ENCODE measurements at places on chromosomes 12 and 14.

DNA sequence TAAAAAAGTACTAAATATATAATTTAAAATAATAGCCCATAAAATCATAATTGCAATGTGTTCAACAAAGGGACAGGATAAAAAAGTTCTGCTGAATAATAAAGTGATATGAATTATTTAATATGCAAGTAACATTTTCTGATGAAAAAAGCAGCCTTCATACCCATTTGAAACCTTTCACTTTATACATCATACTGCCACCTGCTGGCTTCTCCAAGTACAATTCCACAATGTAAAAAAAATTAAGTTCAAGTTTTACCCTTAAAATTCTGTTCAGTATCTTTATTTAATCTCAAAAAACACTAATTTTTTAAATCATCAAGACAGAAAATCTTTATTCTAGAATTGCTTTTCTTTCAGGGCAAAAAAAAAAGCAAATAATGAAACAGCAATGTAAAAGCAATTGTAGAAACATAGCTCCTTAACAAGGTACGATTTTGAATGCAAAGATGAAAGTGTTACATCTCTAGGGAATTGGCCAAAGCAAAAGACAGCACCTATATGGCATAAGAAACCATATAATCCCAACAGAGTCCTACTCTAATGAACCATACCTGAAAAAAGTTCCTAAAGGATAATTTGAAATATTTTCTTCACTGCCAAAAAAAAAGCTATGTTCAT lies 15.0 kb downstream of the MDM1 start:
- DNase-seq, result no peak

GRCh38 chr14:91870890-91871289 lies 3.6 kb upstream of the TC2N start:
- no peak for DNase-seq

DNA sequence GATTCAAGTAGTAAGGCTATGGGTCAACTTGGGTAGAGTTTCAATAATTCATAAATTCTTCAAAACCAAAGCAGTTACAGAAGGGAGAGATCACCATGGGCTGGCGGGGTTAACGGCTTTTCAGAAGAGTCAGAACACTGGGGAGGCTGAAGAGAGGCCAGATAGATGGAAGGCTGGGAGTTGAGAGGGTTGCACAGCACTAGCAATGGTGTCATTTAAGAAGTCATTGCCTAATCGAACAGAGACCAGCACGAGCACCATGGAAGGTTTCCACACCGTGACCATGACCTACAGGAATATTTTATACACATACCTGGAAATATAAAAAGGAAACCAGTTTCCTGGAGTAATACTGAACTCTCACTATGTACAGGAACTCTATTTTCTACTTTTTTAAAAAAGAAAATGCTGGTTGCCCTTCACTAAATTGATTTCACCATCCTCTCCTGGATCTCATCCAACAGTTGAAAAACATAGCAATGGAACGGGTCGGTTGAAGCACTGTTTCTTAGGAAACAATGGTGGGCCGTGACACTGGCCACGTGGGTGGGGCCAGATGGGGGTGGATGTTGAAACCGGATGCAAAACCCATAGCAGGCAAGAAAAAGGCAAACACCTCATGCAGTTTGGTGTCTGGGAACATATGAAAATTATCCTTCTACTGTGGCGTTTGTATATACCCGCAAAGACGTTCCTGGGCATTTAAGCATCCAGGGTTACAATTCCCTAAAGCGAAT lies 38.0 kb upstream of the RIN3 start:
- DNase-seq, result no peak

- no peak for DNase-seq
These were observed 148.0 kb downstream of the APAF1 start for GRCh38 chr12:98793121-98793520.

DNA sequence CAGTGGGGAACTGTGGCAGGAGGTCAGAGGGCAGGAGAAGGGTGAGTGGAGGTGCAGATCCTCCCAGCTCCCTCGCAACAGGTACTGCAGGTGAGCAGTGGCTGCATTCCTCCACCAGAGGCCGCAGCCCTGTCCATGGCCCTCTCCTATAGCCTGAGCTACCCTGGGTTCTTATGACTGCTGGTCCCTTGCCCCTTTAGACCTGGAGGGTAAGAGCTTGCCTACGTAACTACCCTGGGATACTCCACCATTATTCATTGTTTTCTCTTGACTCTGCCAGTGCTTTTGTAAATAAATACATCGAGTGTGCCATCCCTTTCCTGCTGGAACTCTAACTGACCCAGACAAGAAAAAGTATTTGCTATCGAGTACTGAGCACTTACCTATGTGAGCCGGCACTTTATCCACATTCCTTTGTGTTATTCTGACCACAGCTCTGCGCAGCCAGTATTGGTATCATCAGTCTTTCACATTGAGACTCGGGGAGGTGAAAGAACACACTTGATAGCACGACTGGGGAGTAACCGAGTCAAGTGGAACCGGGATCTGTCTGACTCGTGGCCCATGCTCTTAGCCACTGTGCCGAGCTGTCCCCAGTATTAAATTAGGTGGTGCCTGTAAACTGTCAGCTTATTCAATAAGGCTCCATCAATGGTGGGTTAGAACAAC lies 38.5 kb downstream of the LTBP2 start:
- no peak for DNase-seq

GRCh38 chr14:32724867-32725471 lies 213.7 kb upstream of the NPAS3 start:
- no peak for DNase-seq

DNA sequence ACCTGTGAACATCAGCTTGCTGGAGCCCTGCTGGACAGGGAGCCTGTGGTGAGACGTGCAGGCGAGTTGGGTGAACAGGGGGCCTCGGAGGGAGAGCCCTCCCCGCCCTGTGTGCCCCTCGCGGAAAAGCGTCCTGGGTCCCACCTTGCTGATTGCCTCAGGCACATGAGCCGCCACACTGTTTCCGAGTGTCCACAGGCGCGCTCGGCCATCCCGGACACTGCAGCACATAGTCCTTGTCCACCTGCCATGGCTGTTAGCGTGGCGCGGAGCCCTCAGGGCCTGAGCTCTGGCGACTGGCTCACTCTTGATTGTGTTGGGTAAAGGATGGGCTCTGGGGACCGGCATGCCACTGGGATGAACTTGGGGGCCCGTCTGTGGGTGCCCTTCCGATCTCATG lies 40.0 kb downstream of the PACS2 start:
- no peak for DNase-seq

GRCh38 chr14:66109426-66109825 lies 376.7 kb upstream of the CCDC196 start:
- DNase-seq, result no peak

- no peak for DNase-seq
These were observed 31.3 kb downstream of the PTPRB start for GRCh38 chr12:70605976-70606375.

GRCh38 chr12:91382081-91382543 lies 199.5 kb upstream of the DCN start:
- DNase-seq, result peak; percentile 36

DNA sequence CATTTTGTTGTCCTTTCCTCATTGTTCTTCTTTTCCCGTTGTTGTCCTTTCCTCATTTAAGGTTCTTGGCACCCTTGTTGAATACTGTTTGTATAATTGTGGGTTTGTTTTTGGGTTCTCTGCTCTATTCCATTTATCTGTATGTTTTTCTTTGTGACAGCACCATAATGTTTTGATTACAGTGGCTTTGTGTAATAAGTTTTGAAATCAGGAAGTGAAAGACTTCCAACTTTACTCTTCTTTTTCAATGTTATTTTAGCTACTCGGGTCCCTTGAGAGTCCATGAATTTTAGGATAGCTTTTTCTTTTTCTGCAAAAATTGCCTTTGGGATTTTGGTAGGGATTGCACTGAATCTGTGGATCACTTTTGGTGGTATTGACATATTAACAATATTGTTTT lies 28.1 kb downstream of the ETNK1 start:
- no peak for DNase-seq

DNA sequence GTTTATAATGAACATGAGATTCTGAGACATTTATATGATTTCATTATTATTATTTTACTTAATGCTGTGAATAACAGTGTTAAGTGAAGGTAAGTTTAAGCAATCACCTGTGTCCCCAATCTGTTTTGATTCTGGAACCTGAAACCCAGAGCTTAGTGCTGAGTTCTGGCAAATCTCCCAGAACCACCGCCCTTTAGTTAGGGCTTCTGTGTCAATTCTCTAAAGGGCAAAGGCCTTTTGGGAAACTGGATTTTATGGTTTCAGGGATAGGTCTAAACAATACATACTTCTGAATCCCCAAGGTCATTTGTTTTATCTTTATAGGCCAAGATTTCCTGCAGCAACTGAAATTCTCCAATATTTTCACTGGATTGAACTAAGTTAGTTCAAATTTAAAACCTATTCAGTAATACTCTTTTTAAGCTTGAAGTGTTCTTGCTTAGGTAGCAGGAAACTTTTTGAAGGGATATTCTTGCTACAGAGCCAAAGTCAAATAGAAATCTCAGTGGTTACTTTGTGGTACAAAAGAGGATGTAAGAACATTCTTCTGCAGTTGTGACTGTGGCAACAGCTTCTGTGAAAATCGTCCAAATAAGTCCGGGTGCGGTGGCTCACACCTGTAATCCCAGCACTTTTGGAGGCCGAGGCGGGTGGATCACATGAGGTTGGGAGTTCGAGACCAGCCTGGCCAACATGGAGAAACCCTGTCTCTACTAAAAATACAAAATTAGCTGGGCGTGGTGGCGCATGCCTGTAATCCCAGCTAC lies 10.0 kb upstream of the PKP2 start:
- no peak for DNase-seq

DNA sequence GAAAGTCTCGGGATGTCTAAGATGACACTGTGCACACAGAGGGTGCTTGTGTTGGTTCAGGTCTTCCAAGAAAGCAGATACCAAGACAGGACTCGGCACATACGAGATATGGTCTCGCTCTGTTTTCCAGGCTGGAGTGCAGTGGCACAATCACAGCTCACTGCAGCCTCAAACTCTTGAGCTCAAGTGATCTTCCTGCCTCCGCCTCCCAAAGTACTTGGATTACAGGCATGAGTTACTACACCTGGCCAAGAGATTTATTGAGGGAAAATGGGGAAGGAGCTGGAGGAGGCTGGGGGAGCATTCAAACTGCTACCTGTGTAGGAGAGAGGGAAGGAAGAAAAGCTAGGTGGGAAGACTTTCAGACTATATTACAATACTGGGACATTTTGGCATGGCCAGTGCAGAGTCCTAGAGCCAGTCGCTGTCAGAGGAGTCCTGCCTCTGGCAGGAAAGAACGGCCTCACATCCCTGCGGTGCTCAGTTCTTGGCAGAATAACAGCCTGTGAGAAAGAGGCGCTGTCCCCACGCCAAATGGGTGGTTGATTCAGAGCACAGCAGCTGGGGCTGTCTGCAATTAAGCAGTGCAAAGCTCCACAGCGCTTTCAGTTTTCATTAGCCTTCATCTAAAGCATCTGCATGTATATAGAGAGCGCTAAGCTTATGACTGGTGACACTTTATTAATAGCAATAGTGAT lies 18.3 kb downstream of the SLC17A8 start:
- no peak for DNase-seq

- no peak for DNase-seq
These were observed 70.0 kb downstream of the GALNT9 start for GRCh38 chr12:132259364-132259871.

DNA sequence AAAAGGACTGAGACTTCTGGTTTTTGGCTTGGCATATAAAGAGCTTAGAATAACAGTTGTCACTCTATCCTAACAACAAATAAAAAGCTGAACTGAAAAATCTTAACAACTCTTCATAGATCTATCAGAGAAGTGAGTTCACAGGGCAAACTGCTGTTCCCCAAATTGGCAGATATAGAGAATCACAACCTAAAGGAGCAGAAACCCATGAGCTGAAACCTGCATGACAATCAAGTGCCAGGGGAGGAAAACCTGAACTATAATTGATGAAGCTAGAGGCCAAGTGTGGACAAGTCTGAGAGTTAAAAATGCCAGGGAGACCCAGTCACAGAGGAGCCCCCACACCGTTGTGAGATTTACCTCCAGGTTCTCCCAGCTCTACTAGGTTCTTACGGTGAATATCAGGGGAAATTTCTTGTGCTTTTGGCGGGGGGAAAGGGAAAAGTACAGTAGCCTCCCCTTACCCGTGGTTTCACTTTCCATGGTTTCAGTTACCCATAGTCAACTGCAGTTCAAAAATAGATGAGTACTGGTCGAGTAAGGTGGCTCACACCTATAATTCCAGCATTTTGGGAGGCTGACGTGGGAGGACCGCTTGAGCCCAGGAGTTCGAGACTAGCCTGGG lies 53.9 kb downstream of the ATF7 start:
- DNase-seq, result no peak

DNA sequence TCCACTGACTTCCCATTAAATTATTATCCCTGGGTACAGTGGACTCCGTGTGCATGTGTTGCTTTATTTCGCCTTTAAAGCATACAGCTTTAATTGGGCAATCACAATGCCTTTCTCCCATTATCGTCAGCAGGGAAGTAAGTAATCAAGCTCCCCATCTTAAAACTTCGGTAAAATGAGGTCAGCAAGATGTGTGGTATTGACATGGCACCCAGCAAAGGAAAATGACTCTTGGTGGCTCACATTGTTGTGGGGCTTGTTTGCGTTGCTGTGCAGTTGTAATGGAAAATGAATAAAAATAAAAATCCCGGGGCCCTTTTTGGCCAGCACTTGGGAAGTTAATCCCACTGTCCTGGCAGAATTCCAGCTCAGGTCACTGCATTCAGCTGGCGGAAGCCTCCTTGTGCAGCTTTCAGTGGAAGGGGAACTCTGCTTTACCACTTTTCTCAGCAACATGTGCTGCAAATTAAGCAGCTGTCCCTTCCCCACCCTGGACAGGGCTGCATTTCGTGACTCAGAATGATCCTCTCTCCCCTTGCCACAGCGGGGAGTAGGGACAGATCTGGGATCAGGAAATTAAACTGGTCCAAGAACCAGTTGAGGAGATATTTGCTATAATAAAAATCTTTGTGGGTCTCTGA lies 13.9 kb upstream of the ATP2A2 start:
- no peak for DNase-seq

- DNase-seq, result no peak
These were observed 190.7 kb upstream of the PPFIA2 start for GRCh38 chr12:81949841-81950308.

DNA sequence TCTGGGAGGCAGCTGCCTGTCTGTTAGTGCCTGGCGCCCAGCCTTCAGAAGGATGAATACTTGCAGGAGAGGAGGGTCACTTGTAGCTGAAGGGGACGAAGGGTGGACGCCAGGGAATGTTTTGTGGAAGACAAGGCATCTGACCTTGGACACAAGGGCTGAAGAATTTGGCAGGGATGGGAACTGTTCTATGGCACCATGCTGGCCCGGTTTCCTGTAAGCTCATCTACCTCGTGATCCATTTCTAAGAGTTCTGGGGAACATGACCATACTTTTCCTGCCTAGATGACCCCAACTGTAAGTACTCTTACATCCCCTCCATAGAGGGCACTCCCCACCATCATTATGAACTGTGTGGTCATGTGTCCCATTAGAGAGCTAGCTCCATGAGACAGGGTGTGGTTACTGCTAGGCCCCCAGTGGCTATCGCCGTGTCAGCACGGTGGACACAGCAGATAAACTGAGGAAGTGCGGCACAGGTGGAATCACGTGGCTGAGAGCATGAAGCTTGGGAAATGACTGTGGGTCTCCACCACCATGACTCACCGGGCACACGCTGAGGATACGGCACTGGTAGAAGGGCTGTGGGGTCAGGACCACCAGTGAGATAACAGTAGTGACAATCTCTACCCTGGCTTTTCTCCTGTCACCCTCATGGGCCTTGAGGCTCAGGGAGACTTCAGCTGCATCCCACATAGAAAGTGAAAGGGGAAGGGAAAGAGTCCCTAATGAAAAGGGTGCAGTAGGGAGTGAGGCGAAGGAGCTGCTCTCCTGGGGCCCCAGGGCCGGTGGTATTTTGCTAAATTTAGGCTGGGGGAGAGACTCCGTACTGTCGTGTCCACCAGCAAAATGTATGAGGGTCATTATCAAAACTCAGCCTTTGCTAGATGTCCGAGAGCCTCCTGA lies 252.6 kb downstream of the FOXN3 start:
- DNase-seq, result no peak
